ENCODE measurements at places on chromosomes 3 and 15. TPM values are rescaled to one million over a fixed set of nuclear protein-coding genes. Genes with fewer than 3 reads are reported as not detected.

The ISLR gene
- total RNA-seq = 62.2 TPM

The SPTBN5 gene
- 1.9 TPM for total RNA-seq

The DRD3 gene
- total RNA-seq = not detected

The GXYLT2 gene
- 46.4 TPM for total RNA-seq

The EDC3 gene
- total RNA-seq = 30.8 TPM

The TMEM45A gene
- total RNA-seq = 39.2 TPM

The PRR23B gene
- not detected for total RNA-seq

The DOCK3 gene
- 0.97 TPM for total RNA-seq

The DNAJB11 gene
- 35.0 TPM for total RNA-seq

The HESX1 gene
- total RNA-seq = 1.9 TPM

The NPAP1 gene
- total RNA-seq = not detected

The SNTN gene
- not detected for total RNA-seq

The LEKR1 gene
- 0.30 TPM for total RNA-seq

The IL5RA gene
- not detected for total RNA-seq

The LHFPL4 gene
- total RNA-seq = not detected

The PYGO1 gene
- 10.9 TPM for total RNA-seq

The HRG gene
- not detected for total RNA-seq

The SLC2A2 gene
- not detected for total RNA-seq

The XCR1 gene
- total RNA-seq = 0.26 TPM

The DPPA2 gene
- total RNA-seq = not detected

The TMEM212 gene
- not detected for total RNA-seq

The SOX2 gene
- 0.24 TPM for total RNA-seq

The EPHA6 gene
- 2.8 TPM for total RNA-seq

The NMB gene
- 5.2 TPM for total RNA-seq

The SEMA6D gene
- total RNA-seq = 22.7 TPM

The SNX22 gene
- total RNA-seq = 0.39 TPM

The SUCNR1 gene
- 3.2 TPM for total RNA-seq

The SCN11A gene
- total RNA-seq = 0.16 TPM

The GNAT1 gene
- total RNA-seq = not detected

The KBTBD13 gene
- total RNA-seq = 1.5 TPM

The GABRB3 gene
- total RNA-seq = 1.1 TPM

The KCNH8 gene
- total RNA-seq = 0.15 TPM

The DUOXA2 gene
- not detected for total RNA-seq

The UNC13C gene
- 2.1 TPM for total RNA-seq

The TRPM1 gene
- total RNA-seq = not detected

The CYP19A1 gene
- total RNA-seq = 3.2 TPM

The RRP9 gene
- 9.3 TPM for total RNA-seq

The ROBO1 gene
- 33.1 TPM for total RNA-seq

The PLAAT1 gene
- total RNA-seq = 0.45 TPM

The PRTG gene
- 2.1 TPM for total RNA-seq

The ZNF619 gene
- 4.0 TPM for total RNA-seq

The POLG gene
- 59.2 TPM for total RNA-seq

The FAM107A gene
- total RNA-seq = 23.6 TPM

The RTP4 gene
- 3.5 TPM for total RNA-seq

The SAMMSON gene
- total RNA-seq = 14.7 TPM

The FRMD5 gene
- 0.78 TPM for total RNA-seq

The RTP3 gene
- total RNA-seq = not detected

The CCDC54 gene
- not detected for total RNA-seq

The ANKUB1 gene
- total RNA-seq = not detected

The CCR9 gene
- not detected for total RNA-seq

The QRICH1 gene
- 103 TPM for total RNA-seq

The GPR27 gene
- 1.6 TPM for total RNA-seq

The WDR93 gene
- not detected for total RNA-seq

The UMPS gene
- total RNA-seq = 15.9 TPM

Data from aorta (tissue), 5 donors.